ENCODE measurements at places on chromosomes 2 and 18.

DNA sequence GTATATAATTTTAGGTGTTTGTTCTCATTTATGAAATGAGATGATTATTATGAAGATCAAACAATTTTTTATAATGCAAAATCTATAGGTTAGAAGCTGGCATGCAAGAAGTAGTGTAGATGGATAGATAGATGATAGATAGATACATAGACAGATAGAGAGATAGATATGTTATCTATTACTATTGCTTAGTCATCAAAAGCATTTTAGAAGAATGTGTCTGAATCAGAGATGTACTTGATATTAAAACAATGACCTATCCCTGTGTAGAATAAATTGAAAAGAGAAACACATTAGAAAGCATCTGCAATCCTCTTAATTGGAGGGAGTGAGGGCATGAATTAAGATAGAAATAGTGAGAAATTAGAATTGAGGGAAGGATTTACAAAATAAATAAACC is 436.2 kb upstream of the NXPH2 start:
- DNase-seq, result no peak

- DNase-seq, result no peak
Measured at GRCh38 chr2:32274289-32274688, 3.4 kb upstream of the YIPF4 start.

DNA sequence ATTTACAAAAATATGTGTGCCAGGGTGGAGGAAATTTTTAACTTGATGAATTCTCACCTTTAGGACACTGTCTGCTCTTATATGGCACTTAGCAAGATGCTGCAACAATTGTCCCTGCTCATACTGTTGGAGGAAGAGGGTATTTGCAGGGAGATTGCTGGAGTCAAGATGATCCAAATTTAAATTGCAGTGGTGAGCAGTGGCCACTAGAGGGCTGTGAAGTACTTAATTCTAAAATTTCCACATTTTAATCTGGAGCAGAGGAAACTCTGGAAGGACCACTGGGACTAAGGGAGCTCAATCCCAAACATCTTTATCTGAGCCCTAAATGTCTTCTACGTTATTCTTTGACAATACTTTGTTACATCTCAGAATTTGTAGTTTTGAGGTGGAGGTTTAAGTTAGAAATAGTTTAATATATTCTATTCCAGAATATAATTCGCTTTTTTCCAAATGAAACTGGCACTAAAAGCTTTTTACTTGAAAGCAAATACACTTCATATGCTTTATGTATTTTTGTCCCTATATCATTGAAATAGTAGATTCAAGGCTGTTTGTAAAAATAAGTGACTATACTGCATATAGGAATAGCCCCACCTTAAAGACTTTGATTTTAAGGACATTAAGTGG is 33.0 kb upstream of the PTH2R start:
- DNase-seq, result peak; percentile 32

- DNase-seq, result no peak
Measured at GRCh38 chr2:3646446-3646845, 11.6 kb upstream of the ALLC start.
